ENCODE measurements at places on chromosomes 7 and 10.

DNA sequence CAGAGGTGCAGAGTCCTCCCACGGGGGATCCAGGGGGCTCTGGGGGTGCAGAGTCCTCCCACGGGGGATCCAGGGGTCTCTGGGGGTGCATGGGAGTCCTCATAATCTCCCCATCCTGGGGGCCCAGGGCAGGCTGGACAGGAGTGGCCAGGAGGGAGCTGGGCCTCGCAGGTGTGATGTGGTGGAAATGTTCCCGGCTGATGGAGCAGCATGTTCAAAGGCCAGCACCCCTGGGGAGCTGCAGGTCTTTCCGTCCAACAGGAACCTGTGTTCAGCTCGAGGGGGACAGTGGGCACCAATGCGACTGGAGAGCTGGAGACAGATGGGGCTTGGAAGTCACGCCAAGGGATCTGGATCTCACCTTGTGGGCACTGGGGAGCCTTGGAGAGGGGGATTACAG lies 38.5 kb upstream of the PSMG3 start:
- DNase-seq = no peak

DNA sequence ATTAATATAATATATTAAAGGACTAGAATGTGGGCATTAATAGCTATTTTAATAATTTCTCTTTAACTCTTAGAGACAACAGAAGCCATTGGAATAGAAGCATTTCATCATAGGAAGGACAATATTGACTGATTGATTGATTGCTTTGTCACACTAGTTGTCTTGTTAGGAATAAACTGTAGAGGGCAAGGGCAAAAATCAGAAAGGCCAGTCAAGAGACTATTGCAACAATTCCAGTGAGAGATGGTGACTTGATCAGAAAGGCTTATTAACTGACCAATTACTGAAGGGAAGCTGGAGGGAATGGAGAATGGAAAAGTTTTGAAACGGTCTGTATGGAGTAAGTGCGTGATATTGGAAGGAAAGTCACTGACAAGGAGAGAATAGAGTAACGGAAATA lies 87.3 kb downstream of the RUNDC3B start:
- DNase-seq = no peak

DNA sequence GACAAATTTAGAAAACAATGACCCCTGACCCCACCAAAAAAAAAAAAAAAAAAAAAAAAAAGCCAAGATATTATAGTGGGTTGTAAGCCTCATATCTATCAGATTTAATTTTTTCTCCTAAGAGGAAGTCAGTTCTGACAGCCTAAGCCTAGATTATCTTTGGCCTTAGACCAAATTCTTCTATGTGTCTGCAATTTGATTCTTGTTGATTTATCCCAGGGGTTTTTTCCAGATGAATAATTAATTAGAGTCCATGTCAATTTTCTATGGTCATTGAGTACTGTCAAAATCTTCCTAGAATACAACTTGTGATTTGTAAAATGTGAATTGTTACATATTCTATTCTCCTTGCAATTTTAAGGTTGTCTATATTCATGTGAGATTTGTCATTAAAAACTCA lies 151.6 kb upstream of the CACNA2D1 start:
- DNase-seq = no peak

- peak; percentile 76 for DNase-seq
Observed at GRCh38 chr7:128161466-128162125, 79.5 kb upstream of the LEP start.

DNA sequence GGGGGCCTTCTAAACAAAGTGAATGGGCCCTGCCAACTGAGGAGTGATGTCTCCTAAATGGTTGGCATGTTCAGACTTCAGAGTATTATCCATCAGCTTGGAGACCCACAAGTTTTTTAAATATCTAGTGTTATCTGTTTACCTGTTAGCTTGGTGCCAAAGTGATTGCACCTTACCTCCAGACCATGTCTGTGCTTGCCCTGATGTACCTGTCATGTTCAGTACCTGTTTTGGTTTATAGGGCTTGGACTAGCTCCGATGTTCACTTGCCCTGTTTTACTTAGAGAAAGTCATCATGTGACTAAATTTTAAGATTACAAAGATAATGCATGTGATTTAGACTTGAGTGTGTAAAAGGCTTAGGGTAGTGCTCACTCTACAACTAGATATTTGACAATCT lies 67.7 kb downstream of the CNNM2 start:
- DNase-seq = no peak

GRCh38 chr7:116912269-116912909 lies 40.9 kb upstream of the ST7 start:
- no peak for DNase-seq

DNA sequence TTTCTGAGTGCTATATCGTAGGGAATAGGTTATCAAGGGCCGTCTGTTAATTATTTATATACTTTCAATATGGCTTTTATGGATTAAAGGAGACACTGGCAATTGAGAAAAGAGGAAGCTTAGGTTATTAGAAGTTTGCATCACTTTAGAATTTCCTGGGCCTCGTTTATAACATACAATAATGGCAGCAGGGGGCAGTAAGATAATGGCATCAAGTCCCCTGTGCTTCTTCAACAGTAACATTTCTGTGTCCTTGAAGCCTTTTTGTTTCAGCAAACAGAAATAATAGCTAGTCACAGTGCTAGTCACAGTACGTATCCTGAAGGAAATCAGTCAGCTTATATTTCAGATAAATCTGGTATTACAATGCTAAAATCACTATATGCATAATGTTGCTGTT lies 41.9 kb downstream of the SPAM1 start:
- DNase-seq = peak; percentile 24

GRCh38 chr10:62813453-62813852 lies 2.7 kb downstream of the EGR2 start:
- DNase-seq = no peak

DNA sequence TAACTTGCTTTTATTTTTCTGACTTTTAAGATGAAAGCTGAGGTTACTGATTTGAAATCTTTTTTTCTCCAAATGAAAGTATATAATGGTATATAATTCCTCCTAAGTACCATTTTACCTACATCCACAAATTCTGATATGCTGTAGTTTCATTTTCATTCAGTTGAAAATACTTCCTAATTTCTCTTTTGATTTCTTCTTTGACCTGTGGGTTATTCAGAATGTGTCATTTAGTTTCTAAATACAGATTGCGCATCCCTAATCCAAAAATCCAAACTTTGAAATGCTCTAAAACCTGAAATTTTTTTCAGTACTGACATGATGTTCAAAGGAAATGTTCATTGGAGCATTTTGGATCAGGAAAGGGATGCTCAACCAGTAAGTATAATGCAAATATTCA lies 168.7 kb downstream of the CELF2 start:
- DNase-seq = no peak

DNA sequence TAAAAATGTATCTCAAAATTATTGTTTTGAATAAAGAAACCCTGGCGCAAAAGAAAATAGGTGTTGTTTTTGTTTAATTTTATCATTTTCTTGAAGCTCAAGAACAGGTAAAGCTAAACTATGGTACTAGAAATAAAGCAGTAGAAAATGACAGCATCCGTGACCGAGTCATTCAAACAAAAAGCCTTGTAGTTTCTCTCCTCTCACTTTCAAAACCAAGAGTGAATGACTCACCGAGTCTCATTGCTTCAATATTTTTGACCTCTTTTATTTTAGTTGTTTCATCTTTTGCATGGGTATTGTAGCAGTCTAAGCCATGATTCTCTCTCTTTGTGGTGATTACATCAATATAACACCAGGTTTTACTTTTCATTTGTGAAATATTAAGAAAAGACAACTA lies 396.5 kb downstream of the POM121L12 start:
- DNase-seq = peak; percentile 48

- DNase-seq = no peak
Observed at GRCh38 chr10:86090807-86091206, 275.8 kb downstream of the GRID1 start.

- DNase-seq = no peak
Observed at GRCh38 chr10:102620138-102620590, 24.1 kb upstream of the TRIM8 start.

All from HT1080 (cell line).